ENCODE measurements at places on chromosomes 3 and 15.
A peak's percentile ranks its signal among the peaks of the same experiment; 100 is the strongest.

DNA sequence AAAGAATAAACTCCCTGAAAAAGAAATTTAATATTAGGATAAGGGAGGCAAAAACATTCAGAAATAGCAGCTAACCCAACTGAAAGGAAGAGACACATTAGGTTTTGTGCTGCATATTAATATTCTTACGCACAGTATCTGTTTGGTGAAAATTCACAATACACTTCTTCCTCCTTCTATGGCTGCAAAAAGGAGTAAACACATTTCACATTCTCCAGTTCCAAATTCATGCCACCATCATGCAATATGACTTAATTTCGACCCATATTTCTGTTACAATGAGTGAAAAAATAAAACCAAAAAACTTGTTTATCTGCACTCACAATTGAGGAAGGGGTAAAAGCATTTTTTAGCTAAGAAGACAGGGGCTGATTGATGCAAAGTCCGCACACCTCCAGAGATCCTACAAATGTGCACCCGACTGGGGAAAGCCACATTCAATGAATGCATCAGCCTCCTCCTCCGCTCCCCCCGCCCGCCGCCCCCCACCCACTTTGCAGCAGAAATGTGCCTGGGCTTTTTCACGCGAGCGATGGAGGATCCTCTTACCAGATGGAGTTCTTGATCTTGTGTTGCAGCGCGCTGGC lies 1.0 kb downstream of the RFX7 start:
- no peak for DNase-seq

DNA sequence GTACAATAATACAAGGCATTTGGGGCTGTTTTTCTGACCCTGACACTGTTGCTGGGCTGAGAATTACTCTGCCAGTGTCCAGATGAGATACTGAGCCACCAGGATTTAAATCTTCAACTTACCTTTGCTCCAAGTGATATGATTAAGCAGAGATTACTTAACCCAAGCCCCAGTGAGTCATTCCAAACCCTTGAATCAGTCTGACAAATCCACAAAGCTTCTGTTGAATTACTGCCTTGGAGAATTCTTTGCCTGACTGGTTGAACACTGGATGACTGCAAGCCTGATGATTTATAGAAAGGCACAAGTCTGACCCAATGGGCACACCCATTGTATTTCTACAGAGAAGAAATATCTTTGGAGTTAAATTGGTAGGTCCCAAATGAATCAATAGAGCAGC lies 88.2 kb upstream of the TSC22D2 start:
- no peak for DNase-seq

DNA sequence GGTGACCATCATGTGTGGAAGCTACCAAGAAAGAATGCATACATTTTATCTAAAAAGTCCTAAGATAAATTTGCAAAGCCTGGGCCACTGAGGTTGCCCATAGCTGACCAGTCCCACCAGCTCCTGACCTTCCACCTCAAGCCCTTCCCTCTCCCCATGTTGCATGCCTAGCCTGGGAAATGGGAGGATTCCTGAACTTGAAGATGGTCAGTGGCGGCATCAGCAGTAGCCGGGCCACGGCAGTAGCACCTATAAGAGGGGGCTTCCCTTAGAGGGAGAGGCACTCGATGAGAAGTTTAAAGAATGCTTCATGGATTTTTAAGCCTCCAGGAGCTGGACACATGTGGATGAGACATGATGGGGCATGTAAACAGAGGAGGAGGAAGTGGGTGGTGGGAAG lies 172.1 kb downstream of the KLF13 start:
- no peak for DNase-seq

GRCh38 chr3:23819599-23820360 lies 14.0 kb downstream of the UBE2E1 start:
- no peak for DNase-seq

GRCh38 chr3:14520967-14521366 lies 19.2 kb downstream of the GRIP2 start:
- no peak for DNase-seq

- no peak for DNase-seq
Observed at GRCh38 chr15:31457631-31458526, 131.2 kb downstream of the KLF13 start.

DNA sequence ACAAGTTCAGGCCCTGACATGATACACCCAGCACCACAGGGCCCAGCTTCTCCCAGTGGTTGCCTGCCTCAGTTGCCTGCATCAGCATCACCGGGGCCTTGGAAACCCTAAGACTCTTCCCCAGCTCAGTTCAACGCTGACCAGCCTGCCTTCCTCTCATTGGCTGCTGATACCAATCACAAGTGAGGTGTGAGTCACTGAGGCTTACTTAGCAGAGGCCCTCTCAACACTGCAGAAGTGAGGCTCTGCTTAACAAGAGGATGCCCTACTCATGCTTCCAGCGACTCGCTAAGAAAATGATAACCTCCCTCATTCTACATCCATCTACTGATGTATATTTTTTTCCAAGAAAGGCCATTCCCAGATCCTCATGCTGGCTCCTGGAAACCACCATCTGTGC lies 151.9 kb downstream of the ADAMTS17 start:
- no peak for DNase-seq

DNA sequence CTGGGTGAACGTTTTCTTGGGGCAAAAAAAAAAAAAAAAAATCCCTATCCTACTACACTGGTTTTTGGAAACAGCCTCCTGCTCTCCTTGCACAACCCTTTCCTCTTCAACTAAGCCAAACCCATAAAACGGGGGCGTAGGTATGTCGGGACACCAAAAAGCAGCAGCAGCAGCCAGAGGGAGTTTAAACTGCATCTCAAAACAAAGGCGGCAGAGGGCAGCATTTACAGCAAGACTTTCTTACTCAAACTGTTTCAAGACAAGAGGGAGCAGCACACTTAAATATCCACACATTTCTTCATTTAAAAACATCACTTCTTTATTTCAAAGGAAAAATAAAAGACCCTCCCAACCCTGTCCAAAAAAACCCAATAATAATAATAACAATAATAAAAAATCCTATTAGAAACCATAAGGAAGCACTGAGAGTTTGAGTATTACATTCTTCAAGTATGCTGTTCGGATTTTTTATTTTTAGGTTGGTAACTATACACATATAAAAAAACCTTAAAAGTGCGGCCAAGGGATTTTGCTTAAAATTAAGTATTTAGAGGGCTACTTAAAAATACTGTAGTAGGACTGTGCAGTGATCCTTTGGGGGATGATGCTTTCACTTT lies 43.9 kb upstream of the PLXND1 start:
- peak; percentile 57 for DNase-seq

GRCh38 chr15:77611767-77612166 lies 20.9 kb downstream of the LINGO1 start:
- no peak for DNase-seq

DNA sequence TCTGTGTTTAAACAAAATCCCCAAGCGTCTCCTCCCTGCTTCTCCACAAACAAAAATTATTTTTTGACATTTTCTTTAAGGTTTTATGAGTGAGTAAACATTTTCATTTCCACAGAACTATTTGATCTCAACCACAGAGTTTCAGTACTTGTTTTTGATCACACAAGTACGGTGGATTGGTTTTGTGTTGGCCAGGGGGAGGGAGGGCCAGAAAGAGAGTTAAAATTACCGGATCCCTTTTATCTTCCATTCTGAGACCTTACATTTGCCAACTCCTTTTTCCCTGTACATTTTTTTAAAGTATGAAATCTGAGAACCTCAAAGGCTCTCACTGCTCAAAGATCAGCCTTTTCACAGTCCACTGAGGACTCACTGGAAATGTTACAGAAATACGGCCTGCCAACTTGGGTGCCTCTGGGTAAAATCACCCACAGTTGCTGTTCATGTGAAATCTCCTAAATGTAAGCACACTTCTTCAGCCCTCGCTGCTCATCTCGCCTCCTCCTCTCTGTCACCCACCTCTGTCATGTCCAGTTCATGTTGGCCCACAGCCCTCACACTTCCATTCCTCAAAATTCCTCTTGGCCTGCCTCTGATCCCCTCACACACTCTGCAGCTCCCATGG lies 1.7 kb downstream of the HOMER2 start:
- DNase-seq = no peak

GRCh38 chr3:53775834-53776251 lies 70.4 kb downstream of the CHDH start:
- no peak for DNase-seq

GRCh38 chr3:147304756-147305155 lies 101.6 kb downstream of the ZIC4 start:
- DNase-seq = no peak

GRCh38 chr3:33146791-33147445 lies 33.1 kb downstream of the CRTAP start:
- no peak for DNase-seq

DNA sequence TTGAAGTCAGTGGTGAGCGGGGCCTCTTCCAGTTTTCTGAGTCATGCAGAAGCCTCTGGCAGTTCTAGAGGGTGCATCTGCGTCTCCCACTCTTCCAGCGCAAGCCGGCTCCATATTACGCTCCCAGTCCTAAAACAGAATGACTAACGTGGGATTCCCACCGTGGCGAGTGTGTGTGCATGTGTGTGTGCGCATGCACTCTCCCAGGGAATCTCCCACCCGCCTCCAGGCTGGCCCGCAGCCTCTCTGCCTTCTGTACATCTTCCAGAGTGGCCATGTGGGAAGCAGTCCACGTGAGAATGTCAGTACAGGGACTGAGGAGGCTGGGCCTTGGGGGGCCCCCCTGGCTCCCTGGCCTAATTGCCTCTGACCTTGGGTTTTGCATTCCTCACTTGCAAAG lies 87.7 kb downstream of the LSM3 start:
- no peak for DNase-seq

DNA sequence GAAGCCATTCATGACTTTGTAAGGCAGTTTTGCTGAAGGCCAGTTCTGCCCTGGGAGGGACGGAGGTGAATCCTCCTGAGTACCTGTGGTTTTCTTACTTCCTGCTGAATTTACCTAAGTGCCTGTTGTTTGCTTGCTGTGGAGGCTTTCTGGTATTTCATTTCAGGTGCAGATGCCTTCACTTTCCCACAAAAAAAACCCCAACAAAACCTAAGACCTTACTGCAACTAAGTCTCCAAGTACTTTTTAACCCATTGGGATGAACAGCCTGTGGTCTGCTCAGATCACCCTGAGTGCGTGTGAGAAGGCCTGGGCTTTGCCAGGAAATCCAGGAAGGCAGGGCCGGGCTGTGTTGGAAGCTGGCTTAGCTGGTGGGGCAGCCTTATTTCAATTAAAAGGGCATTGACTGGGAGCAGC lies 65.3 kb downstream of the IGF1R start:
- peak; percentile 33 for DNase-seq

Data from CD4-positive, alpha-beta T cell treated with Interleukin-6 for 4 hours (primary cell).